ENCODE measurements at places on chromosomes 3 and 15.

DNA sequence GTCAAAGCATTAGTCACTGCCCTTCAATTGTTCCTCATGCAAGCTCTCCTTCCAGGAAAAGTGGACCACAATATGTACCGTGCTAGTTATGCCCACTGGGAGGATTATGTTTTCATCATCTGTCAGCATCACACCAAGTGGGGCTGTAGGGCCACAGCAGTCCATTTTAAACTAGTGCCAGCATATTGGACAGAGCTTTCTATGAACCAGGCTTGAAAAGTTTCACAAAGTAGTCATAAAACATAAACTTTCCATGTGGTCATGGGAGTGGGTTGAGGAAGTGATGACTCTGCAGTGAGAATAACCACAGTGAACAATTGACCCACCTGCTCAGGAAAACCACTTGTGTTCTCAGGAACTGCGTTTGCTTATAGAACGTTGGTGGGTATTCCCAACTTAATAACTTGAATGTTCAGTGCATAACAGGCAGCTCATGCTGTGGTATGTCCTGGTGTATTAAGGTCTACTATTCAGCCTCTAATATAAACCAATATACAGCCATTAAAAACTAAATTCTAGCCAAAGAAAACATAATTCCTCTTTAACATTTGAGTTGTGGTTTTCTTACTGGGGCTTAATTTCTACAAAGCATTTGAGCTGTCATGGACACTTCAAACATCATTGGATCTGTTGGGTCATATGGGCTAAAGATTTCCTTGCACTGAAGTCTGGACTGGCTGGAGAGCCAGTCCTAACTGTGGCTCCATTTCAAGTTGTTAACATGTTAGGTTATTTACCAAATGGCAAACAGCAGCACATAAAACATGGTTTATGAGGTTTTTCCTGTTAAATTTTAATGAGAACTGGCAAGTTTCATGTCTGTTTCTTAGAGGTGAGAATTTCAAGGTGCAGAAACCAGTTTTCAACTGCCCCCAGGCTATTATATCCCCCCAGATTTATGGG lies 274.1 kb downstream of the OTOL1 start:
- no peaks in the 10 kb centered on the region for H3K27me3 ChIP-seq
- no peaks in the 10 kb centered on the region for H3K4me1 ChIP-seq
- H3K4me3 ChIP-seq: no peak overlapping the region
- no peaks in the 10 kb centered on the region for H3K36me3 ChIP-seq

GRCh38 chr15:62709261-62709660 lies 333.3 kb upstream of the TPM1 start:
- DNase-seq: no peak
- no peak overlapping the region for H3K27ac ChIP-seq
- no peak overlapping the region for H3K4me3 ChIP-seq
- no peaks in the 10 kb centered on the region for H3K4me1 ChIP-seq

DNA sequence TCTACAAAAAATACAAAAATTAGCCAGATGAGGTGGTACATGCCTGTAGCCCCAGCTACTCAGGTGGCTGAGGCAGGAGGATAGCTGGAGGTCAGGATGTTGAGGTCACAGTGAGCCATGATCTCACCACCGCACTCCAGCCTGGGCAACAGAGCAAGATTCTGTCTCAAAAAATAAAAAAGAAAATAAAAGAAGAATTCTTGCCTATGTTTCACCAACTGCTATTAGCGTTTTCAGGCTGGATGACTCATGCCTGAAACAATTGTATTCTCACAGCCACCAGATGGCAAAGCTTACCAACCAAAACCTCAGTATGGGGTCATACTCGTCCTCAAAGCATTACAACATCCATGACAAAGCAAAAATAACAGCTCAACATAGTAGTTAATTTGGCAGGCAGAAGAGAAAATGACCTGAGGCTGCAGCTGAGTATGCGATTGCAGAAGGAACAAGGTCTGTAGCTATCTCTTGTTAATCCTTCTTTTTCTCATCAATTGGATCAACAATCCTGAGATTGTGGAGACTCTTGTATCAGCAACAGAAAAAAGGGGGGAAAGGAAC lies 52.2 kb downstream of the TP53BP1 start:
- H3K27me3 ChIP-seq: no peaks in the 10 kb centered on the region
- DNase-seq: no peak
- H3K27ac ChIP-seq: no peak overlapping the region
- H3K4me3 ChIP-seq: no peak overlapping the region

- no peak overlapping the region for H3K4me3 ChIP-seq
- H3K27me3 ChIP-seq: no peaks in the 10 kb centered on the region
- H3K27ac ChIP-seq: no peak overlapping the region
- DNase-seq: no peak
- H3K36me3 ChIP-seq: peaks cover 2% of the 10 kb centered on the region
- H3K4me1 ChIP-seq: no peaks in the 10 kb centered on the region
Measured at GRCh38 chr3:17357035-17357710, 385.3 kb downstream of the TBC1D5 start.

- no peaks in the 10 kb centered on the region for H3K4me1 ChIP-seq
- H3K36me3 ChIP-seq: no peaks in the 10 kb centered on the region
- no peak for DNase-seq
Measured at GRCh38 chr3:162491952-162492351, 995.3 kb downstream of the OTOL1 start.
